ENCODE measurements at places on chromosomes 2 and 18.

- DNase-seq = no peak
Measured at GRCh38 chr2:67164771-67165522, 232.2 kb upstream of the ETAA1 start.

DNA sequence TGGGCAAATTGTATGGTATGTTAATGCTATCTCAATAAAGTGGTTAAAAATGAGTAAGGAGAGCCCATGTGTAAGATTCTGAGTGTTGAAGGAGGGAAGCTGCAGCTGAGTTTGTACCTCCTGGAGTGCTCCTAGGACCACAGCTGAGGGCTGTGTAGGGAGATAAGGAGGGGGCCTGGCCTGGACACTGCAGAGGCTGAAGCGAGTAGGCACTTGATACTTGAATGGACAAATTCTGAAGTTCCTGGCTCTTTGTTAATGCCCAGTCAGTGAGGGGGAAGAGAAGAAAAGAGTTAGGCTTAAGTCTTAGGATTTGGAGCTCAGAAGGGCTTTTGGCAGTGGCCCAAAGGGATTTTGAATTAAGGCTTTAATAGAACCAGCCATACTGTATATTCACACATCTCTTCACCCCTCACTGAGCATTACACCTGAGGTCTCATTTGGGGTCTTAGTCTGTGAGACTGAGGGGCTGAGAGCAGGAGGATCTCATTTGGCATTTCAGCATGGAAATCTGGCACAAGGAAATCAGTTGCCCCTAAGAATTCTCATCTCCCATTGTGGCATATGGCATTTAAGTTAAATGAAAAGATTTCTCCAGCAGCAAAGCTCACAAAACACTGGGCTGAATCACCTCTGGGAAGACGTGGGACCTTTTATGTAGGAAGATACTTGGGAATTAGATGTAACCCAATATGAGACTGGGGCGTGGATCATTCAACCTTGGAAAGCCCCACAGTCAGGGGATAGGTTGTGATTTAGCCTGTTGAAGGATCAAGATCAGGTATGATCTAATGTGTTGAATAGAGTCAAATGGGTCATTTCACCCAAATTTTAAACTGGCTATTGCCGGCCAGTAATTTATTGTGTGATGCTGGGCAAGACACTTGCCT, 46.8 kb downstream of the LIPG start:
- DNase-seq = no peak

- DNase-seq = no peak
Measured at GRCh38 chr18:73384246-73384645, 516.5 kb upstream of the NETO1 start.

- no peak for DNase-seq
Measured at GRCh38 chr2:43685357-43685756, 9.1 kb upstream of the C1GALT1C1L start.

DNA sequence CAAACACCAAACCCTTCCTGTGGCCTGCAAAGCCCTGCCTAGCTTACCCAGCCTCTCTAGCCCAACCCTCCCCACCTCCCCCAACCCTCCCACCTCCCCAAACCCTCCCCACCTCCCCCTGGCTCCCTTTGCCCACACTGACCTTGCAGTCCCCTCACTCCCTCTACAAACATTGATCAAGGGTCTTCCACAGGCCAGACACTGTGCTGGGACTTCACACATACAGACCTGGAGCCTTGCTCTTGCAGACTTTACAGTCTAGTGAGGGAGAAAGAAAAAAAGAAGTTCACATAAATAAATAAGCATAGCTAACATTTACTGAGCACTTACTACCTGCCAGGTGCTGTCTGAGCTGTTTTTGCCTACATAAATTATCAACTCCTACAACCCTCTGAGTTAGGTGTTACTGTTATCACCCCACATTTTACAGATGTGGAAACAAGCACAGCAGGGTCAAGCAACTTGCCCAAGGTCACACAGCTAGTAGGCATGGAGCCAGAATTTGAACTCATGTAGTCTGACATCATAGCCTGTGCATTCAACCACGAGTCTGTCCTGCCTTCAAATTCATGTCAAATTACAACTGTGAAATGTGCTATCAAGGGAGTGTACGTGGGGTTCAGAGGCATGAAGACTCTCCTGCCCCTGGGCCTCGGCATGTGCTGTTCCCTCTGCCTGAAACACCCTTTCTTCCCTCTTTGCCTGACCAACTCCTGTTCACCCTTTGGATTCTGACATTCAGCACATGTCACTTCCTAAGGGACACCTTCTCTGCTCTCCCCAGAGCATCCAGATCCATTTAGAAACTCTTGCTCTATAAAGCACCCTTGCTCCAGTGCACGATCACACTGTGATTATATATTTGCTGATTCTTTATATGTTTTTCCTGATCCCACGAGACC, 209.9 kb downstream of the TNS1 start:
- DNase-seq = no peak

DNA sequence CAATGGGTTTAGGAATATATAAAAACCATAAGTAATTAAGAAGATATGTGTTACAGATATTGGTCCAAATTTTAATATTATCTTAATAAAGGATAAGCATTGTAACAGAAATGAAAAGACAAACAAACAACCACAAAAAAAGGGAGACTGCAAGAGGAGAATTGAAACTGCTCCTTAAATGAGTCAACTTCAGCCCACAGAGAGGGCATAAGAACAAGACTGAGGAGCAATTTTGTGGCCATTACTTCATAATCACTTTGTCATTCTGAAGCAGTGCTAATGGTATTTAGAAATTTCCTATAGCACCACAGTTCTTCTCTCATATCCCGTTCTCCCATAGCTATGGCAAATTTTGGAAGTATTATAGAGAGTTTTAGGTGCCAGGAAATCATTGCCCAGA, 193.2 kb upstream of the HNMT start:
- DNase-seq = no peak

Measured in omental fat pad (tissue), 4 donors.